ENCODE measurements at places on chromosomes 12 and 14. TPM values are rescaled to one million over a fixed set of nuclear protein-coding genes. Genes with fewer than 3 reads are reported as not detected.

GNB3 gene
- total RNA-seq, result 1.4 TPM

GZMB gene
- not detected for total RNA-seq

CBLN3 gene
- 1.8 TPM for total RNA-seq

KRT6C gene
- 0.07 TPM for total RNA-seq

GLI1 gene
- total RNA-seq, result 0.07 TPM

Data from pulmonary artery endothelial cell (primary cell).